Jurkat, Clone E6-1 (cell line): ENCODE measurements at places on chromosomes 7 and 10.

- DNase-seq: no peak
These were observed 829.3 kb upstream of the IGFBP3 start for GRCh38 chr7:46750321-46750865.

DNA sequence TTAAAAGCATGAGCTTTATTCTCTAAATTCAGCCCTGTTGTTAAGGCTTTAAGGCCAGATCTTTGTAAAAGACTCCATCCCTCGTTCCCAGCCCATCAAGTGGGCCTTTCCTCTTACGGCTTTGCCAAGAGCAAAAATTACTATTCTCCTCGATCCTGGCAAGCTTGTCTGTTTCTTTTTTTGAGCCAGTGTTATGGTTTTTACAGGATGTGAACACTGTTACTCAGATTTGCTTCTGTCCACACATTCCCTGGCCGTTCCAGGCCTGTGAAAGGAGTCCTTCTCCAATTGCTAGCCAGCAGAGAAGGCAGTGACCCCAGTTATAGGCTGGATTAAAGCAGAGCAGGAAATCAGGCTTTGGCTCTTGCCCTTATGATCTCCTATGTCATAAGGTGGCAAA lies 47.0 kb upstream of the EPC1 start:
- no peak for DNase-seq

DNA sequence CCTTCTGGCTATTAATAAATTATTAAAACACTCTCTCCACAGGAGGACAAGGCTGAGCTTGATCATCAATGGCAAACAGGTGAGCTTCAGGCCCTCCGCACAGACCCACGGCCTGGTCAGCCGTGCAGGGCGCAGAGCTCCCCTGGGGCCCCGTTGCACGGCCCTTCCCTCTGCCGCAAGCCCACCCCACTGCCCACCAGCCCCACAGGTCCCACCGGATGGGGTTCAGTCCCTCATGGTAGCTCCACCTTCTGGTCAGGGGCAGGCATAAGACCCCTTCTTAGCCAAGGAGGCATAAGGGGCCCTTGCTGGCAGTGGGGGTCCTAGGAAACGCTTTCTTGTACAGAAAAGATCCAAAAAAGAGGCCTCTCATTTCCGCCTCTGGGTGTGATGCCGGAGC lies 84.6 kb downstream of the MAD1L1 start:
- no peak for DNase-seq

DNA sequence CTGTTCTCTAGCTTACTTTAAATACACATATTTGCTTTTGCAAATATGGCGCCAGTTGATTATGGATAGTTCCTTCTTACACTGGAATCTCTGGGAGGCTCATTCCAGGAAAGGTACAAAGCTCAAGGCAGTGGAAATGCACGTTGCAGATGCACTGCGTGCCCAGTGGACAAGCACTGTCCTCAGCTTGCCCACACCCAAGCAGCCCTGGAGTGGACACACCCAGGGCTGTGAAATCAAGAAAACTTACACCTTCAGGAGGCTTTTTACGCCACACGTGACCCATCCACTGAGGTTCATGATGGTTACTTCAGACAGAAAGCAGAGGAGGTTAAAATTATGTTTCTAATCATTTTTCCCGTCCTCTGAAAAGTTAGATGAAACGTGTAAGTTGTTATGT lies 248.5 kb downstream of the VTI1A start:
- DNase-seq: no peak

GRCh38 chr7:120272701-120273475 lies at the start of gene KCND2:
KCND2 (plus strand) TSS chr7:120273175.
- DNase-seq: no peak

DNA sequence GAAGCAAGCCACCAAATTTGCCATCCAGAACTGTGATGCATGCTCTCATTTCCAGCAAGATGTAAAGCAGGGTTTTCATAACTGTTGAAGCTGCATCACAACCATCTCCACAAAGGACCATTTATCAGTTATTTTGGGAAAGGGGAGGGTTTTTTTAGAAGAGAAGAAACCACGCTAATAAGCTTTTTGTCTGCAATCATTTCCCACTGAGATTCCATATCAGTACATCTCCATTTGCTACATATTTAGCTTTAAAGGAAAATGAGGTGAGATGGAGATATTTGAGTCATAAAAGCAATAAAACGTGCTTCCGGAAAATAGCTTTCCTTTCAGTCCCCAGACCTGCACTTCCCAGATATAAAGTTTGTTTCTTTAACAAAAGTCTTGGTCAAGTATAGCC lies 258.2 kb downstream of the FRMD4A start:
- no peak for DNase-seq
